Esophagus muscularis mucosa (tissue), 4 donors: ENCODE measurements at places on chromosomes 2 and 18. TPM values are rescaled to one million over a fixed set of nuclear protein-coding genes. Genes with fewer than 3 reads are reported as not detected.

Gene RIT2
- total RNA-seq, result not detected

Gene CRYGD
- total RNA-seq, result not detected

Gene PRSS56
- not detected for total RNA-seq

Gene CACNB4
- 1.7 TPM for total RNA-seq

Gene KLHL29
- total RNA-seq, result 26.1 TPM

Gene PTPRN
- 5.3 TPM for total RNA-seq

Gene GPR39
- total RNA-seq, result not detected

Gene DSG4
- not detected for total RNA-seq

Gene DNAH7
- total RNA-seq, result 0.39 TPM

Gene PROKR1
- not detected for total RNA-seq

Gene ITGB6
- not detected for total RNA-seq

Gene DSC3
- total RNA-seq, result 0.23 TPM

Gene NOL4
- not detected for total RNA-seq

Gene DAW1
- total RNA-seq, result not detected

Gene MOGAT1
- total RNA-seq, result not detected

Gene LCT
- total RNA-seq, result not detected

Gene LIMS2
- 342 TPM for total RNA-seq
